ENCODE measurements at places on chromosomes 5 and 9.
A peak's percentile ranks its signal among the peaks of the same experiment; 100 is the strongest.

- no peak for DNase-seq
Measured at GRCh38 chr5:126594748-126595485, at the start of gene ALDH7A1. Gene ALDH7A1, minus strand, starts transcription at chr5:126595219. Its CDS starts 21 bp downstream, at chr5:126595198.

GRCh38 chr9:123763910-123764588 lies 165.9 kb downstream of the DENND1A start:
- DNase-seq: no peak

DNA sequence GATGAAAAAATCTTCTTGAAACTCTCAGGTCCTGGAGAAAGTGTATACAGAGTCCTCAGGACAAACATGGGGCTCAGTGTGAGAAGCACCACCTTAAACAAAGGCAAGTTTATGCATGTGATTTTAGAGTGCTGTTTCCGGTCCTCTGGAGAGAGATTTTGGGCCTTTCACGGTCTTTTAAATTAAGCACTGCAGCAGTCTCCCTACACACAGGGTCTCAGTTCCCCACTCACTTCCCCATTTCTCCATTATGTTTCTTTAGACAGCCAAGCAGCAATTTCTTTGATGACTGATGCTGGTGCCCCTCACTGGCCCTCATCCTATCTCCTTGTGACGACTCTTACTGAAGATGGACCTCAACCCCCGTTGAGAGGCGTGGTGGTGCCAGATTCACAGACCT lies 220.2 kb upstream of the CLINT1 start:
- no peak for DNase-seq

GRCh38 chr9:99449726-99450125 lies 227.6 kb downstream of the SEC61B start:
- no peak for DNase-seq

- no peak for DNase-seq
Measured at GRCh38 chr5:150164211-150164980, 2.2 kb upstream of the CDX1 start.

GRCh38 chr9:122008559-122008958 lies 84.5 kb downstream of the TTLL11 start:
- no peak for DNase-seq

DNA sequence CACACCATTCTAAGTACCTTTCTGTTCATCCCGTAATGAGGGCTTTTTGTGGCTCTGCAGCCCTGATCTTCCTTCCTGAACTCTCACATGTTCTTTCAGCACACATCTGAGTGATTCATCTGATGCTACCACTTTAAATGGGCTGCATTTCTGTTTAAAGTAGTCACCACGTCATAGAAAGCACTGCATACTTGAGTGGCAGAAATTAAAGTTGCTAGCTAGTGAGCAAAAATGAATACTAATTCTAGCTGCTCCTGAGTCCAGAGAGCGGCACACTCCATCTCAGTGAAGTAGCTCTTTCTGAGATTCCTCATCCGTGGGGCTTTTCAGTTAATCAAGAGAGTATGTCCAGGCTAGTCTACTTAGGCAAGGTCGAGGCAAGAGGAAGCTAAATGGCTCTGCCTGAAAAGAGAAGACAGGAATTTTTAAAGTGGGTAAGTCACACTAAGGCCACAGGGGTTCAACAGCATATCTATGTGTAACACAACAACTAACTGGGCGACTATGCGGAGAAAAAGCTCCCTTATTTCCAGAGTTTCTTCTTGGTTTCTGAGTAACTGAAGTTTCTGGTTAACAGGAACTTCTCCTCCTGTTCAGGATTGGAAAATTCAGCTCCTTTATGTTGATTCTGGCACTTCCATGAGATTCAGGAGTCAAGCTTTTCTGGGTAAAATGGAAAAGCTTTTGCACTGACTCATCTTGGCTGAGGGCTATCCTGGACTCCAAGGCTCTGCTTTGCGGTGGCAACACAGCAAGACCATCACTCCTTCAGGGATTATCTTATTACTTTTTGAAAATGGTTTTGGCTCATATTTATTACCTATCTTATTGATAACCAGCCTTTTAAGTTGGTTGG lies 109.5 kb downstream of the TAF11L14 start:
- DNase-seq: no peak

DNA sequence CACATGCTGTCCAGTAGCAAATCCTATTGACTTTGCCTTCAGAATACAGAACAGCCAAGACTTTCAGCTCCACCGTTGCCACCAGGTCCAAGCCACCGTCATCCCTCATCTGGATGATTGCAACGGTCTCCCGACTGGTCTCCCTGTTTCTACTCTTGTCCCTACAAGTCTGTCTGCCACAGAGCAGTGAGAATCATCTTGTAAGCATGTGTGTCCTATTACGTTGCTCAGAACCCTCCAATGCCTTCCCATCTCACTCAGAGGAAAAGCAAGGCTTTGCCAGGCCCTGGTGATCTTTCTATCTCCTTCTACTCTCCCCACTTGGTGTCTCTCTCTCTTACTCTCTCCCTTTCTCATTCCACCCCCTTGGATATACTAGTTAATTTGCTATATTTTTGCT lies 76.7 kb upstream of the GDNF start:
- DNase-seq: no peak

DNA sequence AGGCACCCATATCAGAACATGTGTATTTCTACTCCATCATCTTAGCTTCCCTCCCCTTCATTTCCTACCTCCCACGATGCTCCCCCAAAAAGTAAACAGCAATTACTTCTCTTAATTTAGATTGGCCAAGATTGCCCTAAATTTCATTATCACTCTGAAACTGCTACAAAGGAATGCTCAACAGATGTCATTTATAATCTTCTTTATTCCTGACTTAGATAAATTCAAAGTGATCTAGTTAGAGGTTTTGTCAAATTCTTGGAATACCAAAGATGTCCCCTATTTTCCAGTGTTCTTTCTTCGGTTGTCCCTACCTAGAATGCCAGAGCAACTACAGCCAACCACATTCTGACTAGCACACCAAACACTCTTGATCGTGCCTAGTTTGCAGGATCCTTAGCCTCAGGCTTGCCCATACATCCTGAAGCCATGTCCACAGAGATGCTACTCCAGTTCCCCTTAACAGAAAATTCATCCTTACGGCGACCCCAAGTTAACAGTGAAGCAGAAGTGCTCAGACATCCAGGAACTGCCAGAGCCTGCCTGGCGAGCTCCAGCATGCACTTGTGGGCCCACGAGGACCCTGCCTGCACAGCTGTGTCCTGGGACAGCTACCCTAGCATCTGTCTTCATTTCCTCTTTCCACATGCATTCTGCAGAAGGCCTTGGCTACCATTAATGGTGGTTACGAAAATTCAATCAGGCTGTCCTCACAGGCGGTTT lies 31.6 kb downstream of the DAP start:
- DNase-seq: no peak

DNA sequence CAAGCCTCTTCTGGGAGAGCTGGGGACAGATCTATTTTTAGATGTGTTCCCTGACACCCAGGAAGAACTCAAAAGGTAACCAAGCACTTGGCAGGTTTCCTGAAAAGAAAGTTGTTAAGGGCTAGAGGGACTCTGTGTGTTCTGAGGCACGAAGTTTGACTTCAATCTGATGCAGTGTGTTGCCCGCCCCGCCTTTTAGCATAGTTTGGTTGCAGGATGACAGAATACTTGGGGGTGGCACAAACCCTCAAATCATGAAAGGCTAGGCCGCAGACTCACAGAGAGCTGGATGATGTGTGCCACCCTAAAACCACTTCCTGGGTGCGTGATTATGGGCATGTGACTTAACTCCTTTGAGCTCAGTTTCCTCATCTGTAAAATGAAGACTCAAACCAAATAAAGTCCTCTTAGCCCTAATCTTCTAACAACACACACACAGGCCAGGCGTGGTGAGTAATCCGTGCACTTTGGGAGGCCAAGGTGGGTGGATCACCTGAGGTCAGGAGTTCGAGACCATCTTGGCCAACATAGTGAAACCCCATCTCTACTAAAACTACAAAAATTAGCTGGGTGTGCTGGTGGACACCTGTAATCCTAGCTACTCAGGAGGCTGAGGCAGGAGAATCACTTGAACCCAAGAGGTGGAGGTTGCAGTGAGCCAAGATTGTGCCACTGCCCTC lies 12.8 kb upstream of the NDFIP1 start:
- DNase-seq: peak; percentile 62

DNA sequence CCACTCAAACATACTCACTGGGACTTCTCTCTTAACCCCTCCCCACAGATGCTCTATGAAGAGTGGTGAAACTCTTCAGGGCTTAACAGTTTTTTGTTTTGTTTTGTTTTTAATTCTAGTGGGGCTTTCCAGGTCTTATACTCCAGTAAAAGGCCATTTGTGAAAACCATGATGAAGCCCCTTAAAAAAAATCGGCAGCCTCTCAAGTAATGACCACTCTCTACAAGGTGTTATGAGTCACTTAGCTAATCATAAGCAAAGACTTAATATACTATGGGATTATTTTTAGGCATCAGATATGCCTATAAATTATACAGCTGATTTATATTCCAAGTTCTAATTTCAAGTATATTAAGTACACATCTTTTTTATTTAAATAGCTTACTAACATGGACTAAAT lies 607.9 kb downstream of the RAB3C start:
- no peak for DNase-seq

GRCh38 chr9:106892632-106893031 lies 29.7 kb downstream of the ZNF462 start:
- DNase-seq: no peak

GRCh38 chr9:115596021-115596745 lies 478.2 kb upstream of the TNC start:
- no peak for DNase-seq

DNA sequence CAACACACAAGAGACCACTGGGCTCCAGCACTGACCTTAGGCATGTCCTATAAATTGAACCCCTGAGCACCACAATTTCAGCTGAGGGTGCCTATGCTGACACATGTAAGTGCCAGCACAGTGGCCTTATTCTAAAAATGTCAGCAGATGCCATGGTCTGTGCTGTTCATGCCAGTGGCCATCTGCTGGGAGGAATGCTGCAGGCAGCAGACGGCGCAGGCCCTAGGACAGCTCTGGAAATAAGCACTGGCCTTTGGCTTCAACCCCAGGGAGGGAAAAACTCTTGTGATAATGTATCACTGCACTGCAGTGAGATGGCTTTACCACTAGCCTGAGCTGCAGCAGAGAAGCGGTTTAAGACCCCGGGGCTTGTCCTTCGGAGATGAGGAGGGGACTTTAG lies 98.5 kb downstream of the SYK start:
- no peak for DNase-seq

GRCh38 chr5:132204371-132205135 lies 23.1 kb downstream of the P4HA2 start:
- DNase-seq: no peak

DNA sequence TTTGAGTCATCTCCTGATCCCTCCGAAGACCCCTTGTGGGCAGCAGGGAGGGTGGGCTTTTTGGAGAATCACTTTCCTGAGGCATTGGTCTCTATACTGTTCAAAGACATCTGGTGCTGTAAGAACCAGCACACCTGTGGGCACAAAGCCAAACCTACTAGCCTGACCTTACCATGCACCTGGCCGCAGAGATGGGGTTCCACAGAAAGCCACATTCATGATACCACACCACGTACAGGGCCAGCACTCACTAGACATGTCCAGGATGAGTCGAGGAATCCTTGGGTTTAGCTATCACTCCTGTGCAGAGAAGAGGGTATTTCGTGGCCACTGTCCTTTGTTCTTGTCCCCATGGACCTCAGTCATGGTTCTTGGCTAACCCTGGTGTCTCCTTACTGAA lies 203.4 kb downstream of the CACNA1B start:
- no peak for DNase-seq

- DNase-seq: no peak
Measured at GRCh38 chr5:132439521-132440089, 51.0 kb downstream of the IRF1 start.

DNA sequence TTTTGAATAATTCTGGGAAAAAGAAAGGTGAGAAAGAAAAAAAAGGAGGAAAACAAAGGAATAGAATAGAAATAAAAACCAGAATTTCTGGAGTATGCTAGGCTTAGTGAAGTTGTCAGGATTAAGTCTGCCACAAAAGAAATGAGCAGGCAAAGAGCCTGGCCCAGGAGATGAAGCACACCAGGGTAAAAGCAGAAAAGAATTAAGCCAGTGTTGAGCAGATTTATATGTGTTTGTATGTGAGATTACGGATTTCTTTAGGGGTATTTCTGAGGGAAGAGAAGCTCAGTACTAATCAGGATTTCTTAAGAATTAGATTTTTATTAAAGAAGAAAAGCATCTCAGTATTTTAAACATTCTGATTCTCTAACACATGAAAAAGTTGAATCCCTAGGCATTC lies 74.5 kb downstream of the MRPS27 start:
- DNase-seq: no peak

GRCh38 chr5:26681861-26682260 lies 356.5 kb downstream of the CDH9 start:
- DNase-seq: no peak

- DNase-seq: no peak
Measured at GRCh38 chr9:70398145-70398556, 16.3 kb downstream of the KLF9 start.

GRCh38 chr5:1509346-1510085 lies 14.2 kb downstream of the LPCAT1 start:
- no peak for DNase-seq

GRCh38 chr5:168525856-168526255 lies 3.2 kb upstream of the FBLL1 start:
- no peak for DNase-seq

- no peak for DNase-seq
Measured at GRCh38 chr9:90770182-90770738, 31.4 kb upstream of the SYK start.

DNA sequence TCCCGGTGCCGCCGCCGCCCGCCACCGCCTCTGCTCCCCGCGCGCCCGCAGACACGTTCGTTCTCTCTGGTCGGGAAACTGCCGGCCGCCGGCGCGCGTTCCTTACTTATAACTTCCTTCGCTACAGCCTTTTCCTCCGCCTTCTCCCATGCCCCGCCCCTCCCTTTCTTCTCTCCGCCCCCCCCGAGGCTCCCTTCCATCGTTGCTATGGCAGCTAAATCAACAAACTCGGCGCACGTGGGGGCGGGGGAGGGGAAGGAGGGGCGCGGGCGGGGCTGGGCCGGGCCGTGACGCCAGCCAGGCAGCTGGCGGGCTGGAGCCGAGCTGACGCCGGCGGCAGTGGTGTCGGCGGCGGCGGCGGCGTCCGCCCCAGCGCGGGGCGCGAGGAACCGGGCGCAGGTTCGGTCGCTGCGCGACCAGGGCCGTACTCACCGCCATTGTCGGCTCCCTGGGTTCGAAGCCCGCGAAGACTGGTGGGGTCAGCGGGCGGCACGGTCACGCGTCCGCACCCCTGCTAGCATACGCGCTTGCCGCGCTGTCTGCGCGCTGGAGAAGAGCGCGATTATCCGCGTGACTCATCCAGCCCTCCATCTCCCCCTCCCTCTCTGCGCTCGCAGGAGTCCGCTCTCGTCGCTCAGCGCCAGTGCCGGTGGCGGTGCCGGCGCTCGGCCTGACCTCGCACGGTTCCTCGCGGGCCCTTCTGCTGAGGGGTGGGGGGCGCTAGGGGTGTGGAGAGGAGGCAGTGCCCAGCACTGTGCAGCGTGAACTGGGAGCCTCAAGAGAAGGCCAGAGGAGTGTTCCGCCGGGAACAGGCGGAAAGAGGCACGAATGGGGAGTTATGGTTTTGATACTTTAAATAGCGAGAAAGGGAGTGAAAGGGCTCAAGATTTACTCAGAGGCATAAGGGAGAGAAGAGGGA lies at the start of gene KLF4:
Gene KLF4 (minus strand): TSS at position 83 of the 919 bp plus-strand sequence. CDS start 597 bp downstream, outside the sequence.
- DNase-seq: no peak

GRCh38 chr9:93682155-93682968 lies 106.0 kb downstream of the PHF2 start:
- DNase-seq: peak; percentile 22

- no peak for DNase-seq
Measured at GRCh38 chr9:134175291-134175807, 11.0 kb upstream of the RNU6ATAC start.
